Activated naive CD8-positive, alpha-beta T cell treated with anti-CD3 and anti-CD28 coated beads, Interleukin-2, amount 50 U/mL, for 16 hours (primary cell): ENCODE measurements at places on chromosomes 3 and 15.

DNA sequence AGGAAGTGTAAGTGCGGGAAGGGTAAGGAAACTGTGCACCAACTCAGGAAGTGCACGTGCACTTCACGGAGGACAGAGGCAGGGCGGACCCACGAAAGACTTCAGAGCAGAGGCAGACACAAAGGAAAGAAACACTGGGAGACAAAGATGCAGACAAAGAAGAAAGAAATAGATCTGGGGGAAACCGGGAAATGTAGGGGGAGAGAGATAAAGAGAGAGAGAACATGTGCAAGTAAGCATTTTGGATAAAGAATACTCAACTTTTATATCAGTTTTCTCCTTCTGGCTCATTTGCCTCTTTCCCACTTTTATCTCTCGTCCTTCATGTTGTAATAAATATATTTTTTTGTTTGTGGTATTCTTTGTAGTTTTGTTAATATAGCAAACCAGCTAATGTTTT is 204.2 kb downstream of the WDR72 start:
- no peak for DNase-seq

- DNase-seq = no peak
Observed at GRCh38 chr15:52765785-52766184, 24.4 kb downstream of the ONECUT1 start.

GRCh38 chr3:106326941-106327695 is 458.3 kb upstream of the CBLB start:
- DNase-seq = no peak

GRCh38 chr3:193354423-193354822 is 24.1 kb downstream of the ATP13A5 start:
- DNase-seq = no peak

DNA sequence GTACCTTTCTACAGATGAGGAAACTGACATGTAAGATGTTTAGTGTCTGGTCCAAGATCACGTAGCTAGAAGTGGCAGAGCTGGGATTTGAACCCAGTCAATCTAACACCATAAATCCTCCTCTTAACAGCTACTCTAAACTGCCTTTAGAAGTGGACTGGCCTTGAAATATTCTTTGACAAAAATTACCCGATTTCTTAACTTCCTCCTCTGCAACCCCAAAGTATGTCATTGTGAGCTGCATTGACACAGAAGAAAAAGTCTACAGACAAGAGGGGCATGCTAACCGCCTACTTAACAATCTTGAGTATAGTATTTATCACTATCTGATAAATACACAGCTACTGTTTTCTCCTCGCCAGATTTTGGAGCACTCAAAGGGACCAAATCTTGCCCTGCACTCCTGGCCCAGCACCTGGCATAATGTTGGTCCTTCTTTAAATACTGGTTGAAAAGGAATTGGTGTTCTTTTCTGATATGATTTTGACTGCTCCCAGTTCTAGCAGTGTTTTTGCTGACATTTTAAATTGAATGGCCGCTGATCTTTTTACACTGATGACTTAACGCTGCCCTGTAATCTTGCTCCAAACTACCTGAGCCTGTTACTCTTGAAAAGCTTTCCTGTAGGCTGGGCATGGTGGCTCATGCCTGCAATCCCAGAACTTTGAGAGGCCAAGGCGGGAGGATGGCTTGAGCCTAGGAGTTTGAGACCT is 36.9 kb downstream of the ITPR1 start:
- DNase-seq = no peak

GRCh38 chr3:174295306-174296092 is 563.6 kb upstream of the NAALADL2 start:
- no peak for DNase-seq

GRCh38 chr15:36429707-36430106 is 149.7 kb upstream of the CDIN1 start:
- no peak for DNase-seq

GRCh38 chr3:62098646-62099365 is 274.5 kb downstream of the FEZF2 start:
- no peak for DNase-seq

GRCh38 chr3:79369306-79369705 is 398.5 kb downstream of the ROBO1 start:
- no peak for DNase-seq

DNA sequence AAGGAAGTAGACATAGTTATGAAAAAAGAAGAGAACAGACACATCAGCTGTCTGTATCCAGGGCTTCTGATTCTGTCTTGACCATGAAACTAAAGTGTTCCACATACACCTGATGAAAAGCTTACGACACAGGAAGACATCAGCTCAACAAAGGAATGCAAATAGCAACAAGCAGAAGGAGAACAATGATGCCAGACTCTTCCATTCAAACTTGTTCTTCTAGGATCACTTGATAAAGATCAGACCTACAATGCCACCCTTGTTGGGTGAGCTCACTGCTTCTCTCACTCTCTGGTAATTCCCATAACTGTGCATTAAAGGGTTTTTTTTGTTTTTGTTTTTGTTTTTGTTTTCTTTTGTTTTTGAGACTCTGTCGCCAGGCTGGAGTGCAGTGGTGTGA is 49.7 kb downstream of the GATM start:
- no peak for DNase-seq

- DNase-seq = no peak
Observed at GRCh38 chr15:89377842-89378295, 43.2 kb upstream of the POLG start.

GRCh38 chr3:23341147-23341838 is 138.2 kb downstream of the UBE2E2 start:
- DNase-seq = no peak

DNA sequence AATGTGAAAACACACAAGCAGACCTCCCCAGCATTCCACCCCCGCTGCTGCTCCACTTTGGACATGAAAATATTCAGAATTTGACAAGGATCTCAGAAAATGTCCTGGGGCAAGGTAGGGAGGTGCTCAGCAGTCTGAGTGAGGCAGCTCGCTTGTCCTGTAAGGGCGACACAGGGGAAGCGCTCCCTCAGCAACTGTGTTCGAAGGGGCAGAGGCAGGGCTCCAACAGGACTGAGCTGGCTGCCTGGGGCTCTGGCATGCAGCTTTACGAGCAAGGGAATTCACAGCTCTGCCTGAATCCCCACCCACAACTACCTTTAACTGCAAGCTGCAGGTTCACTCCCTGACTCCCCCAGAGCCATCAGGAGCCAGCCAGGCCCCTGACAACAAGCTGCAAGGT is 287.0 kb upstream of the LYSMD4 start:
- no peak for DNase-seq

DNA sequence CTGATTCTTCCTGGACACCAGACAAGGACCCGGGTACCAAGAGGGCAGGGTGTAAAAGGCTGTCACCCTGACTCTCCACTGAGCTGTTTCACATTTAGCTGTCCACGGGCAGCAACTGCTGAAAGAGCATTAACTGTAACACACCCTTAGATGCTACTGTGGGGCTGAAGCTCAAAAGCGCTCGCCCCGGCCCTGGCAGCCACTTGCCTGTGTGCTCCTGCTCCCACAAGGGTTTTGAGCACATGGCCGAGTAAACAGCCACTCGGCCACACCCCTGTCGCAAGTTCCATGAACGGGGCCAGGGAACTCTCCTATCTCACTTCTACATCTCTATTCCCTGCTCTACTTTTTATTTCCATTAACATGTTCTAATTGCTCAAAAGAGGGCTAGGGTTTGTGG is 421.7 kb downstream of the TUSC7 start:
- no peak for DNase-seq

- no peak for DNase-seq
Observed at GRCh38 chr15:67394873-67395639, 125.9 kb upstream of the C15orf61 start.

GRCh38 chr3:27971600-27971999 is 249.5 kb upstream of the EOMES start:
- DNase-seq = no peak
